A172 (cell line): ENCODE measurements at places on chromosomes 3 and 15.

- no peak for DNase-seq
Measured at GRCh38 chr3:140501770-140502364, 176.0 kb upstream of the TRIM42 start.

GRCh38 chr3:50617096-50617791 is at the start of gene MAPKAPK3:
Gene MAPKAPK3 (plus strand): TSS chr3:50617151. CDS start chr3:50617566, 415 bp downstream.
- no peak for DNase-seq

- no peak for DNase-seq
Measured at GRCh38 chr3:112128843-112129727, 4.0 kb downstream of the GCSAM start.

DNA sequence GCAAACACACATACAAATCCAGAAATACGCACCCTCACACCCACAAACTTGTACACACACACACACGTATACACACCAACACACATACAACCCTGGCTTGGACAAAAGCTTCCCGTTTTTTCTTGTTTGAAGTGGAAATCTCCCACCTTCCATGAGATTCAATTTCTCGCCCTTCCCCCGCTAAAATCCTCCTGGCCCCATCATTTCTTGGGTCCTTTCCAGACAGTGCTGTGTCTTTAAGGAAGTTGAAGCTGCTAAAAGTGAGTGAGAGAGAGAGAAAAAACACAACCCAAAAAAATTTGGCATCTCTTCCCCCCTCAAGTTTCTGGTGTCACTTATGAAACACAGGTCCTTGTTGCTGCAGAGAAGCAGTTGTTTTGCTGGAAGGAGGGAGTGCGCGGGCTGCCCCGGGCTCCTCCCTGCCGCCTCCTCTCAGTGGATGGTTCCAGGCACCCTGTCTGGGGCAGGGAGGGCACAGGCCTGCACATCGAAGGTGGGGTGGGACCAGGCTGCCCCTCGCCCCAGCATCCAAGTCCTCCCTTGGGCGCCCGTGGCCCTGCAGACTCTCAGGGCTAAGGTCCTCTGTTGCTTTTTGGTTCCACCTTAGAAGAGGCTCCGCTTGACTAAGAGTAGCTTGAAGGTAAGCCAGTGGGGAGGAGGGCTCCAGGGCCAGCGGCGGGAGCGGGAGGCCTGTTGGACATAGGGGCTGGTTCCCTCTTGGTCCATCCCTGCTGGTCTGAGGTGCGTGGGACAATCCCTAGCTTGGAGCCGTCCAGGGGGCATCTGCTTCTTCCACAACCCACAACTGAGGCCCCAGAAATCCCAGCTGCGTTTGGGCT is at the start of gene ISLR:
ISLR (plus strand) TSS at position 331 of the 839 bp plus-strand sequence. CDS start 1,149 bp downstream, outside the sequence.
- no peak for DNase-seq

DNA sequence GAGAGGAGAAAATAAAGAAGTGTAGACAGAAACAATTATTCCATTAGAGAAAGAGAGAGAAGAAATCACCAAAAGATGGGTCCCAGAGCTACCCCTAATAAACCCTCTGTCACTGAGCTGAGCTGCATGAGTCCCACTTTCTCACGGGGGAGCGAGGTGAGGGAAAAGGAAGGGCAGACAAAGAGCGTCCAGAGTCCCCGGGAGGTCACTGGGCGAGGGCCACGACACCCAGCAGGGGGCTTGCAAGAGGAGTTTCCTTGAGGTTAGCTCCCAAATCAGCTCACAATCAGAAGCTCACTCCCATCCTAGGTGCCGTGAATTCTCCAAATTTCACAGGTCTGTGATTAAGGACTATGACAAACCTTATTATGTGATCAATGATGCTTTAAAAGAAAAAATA is 62.3 kb downstream of the XXYLT1 start:
- no peak for DNase-seq

GRCh38 chr3:121482660-121483059 is 63.1 kb downstream of the POLQ start:
- peak; percentile 87 for DNase-seq

DNA sequence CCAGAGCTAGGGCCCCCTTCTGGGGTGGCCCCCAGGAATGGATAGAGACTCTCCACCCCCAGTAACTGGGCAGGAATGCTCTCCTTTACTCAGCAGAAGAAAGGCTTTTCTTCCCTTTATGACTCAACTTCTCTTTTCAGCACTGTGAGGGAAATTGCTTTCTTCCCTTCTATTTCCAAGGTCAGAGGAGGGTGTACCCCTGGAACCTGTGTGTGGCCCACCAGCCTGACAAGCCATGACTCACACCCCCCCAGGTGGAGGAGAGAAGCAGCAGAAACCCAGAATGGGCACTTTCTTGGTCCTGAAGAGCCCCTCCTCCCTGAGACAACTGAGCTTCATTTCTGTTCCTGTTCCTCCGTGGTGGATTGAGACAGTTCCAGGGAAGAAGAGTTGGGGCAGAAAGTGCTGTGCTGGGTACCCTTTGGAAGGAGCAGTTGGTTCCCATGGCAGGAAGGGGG is 2.7 kb upstream of the ANKRD63 start:
- no peak for DNase-seq

- DNase-seq: peak; percentile 30
Measured at GRCh38 chr3:19934098-19934566, at the start of gene EFHB. Gene EFHB (minus strand): TSS chr3:19934217. CDS start chr3:19934018, 199 bp downstream.

GRCh38 chr15:25766417-25766816 is 96.7 kb downstream of the ATP10A start:
- DNase-seq: no peak

- DNase-seq: peak; percentile 95
Measured at GRCh38 chr3:190003681-190004123, 117.0 kb downstream of the P3H2 start.

- DNase-seq: no peak
Measured at GRCh38 chr15:91193378-91193720, 93.3 kb downstream of the SV2B start.

DNA sequence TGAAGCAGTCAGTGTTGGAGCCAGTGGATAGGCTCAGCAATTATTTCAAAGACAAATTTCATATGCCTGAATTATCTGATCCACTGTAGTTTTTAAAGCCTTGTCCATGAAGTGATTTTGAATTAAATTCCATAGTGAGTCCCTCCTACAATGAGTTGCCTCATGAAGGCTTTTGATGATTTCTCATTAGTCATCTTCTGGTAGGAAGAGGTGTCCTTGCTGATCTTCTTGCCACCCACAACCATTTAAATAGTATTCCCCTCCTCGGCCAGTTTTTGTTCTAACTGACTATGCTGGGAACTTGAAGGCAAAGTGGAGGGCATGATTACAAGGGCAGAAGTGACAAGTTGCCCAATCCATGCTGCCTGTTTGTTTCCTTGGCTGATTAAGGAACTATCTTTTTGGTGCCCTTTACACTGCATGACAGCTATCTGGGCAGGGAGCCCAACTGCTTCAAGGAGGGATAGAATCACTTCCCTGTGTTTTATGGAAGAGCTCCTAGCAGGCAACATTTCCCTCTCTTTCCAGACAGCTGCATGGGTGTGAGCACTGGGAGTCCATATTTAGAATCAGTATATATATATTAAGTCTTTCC is 617.5 kb downstream of the ZPLD1 start:
- no peak for DNase-seq

GRCh38 chr3:139187154-139187553 is 142.5 kb upstream of the PRR23C start:
- no peak for DNase-seq

DNA sequence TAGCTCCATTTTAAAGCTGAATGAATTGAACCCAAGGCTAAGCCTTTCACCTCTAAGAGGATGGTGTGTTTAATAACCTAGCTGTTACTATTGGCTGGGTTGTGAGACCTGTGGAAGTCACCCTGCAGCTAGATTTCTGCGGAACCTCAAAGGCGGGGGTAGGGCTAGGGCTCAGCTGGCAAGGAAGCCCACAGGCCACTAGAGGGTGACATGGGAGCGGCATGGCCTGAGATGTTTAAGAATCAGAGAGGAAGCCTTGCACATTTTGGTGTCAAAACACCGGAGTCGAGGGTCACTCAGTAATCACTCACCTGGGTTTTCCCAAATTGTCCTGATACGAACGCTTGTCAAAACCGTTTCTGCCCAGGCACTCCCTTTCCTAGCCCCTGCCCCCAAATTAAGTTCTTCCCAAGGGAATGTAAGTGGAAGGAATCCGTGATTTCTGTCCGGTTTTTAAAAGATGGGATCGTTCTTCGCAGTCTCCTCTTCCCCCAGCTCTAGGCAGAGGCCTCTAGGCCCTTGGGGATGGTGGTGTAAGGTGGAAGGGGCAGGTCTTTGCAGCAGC is 3.8 kb upstream of the ACAD9 start:
- DNase-seq: peak; percentile 29

DNA sequence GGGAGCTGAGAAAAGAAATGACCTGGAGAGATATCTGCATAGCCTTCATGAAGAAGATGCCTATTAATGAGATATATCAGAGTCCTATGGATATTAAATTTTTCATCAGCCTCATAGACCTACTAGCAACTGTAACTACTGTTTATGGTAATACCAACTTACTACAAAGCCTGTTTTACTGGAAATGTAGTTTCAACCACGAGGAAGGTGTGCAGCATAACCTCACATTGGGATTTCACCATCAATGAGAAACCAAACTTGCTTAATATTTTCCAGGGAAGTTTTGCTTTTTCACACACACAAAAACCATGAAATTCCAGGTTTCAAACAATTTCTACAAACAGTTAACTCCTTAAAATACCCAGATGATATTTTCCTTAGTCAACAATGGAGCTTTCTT is 31.4 kb downstream of the FAM240A start:
- no peak for DNase-seq

DNA sequence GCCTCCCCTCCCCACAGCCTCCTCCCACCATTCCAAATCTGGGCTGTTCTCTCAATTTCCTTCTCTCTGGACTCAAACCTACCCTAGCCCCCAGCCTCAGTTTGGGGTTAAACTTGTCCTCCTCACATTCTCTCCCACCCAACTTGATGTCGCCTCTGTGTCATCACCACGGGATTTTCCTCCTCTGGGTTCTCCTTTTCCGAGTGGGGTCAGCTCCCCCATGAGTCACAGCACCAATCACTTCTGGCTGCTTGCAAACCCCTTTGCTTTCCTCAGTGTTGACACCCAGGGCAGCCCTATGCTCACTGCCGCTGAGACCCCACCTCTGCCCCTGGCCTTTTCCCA is 451 bp downstream of the CCR5AS start:
- DNase-seq: no peak

- DNase-seq: no peak
Measured at GRCh38 chr3:64067506-64068346, 44.4 kb upstream of the PSMD6 start.

DNA sequence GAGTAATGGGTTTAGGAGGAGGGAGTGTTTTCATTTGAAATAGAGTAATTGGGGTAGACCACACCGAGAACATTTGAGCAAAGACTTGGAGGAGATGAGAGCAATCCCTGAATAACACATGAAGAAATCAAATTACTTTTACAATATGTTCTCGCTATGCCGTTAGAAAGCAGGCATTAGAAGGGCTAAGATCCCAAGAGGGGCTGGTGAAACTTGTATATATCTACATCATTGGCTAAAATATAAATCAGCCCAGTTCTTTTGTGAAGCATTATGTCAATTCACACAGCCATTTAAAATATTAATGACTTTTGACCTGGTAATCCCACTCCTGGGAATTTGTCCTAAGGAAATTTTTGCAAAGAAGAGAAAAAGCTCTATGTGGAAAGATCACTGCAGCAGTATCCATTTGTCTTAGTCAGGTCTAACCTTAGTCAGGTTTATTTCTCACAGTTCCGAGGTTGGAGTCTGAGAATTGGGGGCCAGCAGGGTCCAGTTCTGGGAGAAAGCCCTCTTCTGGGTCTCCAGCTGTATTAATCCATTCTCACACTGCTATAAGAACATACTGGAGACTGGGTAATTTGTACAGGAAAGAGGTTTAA is 31.0 kb downstream of the CCDC32 start:
- no peak for DNase-seq

GRCh38 chr15:29686079-29686425 is 136.2 kb downstream of the TJP1 start:
- DNase-seq: no peak

DNA sequence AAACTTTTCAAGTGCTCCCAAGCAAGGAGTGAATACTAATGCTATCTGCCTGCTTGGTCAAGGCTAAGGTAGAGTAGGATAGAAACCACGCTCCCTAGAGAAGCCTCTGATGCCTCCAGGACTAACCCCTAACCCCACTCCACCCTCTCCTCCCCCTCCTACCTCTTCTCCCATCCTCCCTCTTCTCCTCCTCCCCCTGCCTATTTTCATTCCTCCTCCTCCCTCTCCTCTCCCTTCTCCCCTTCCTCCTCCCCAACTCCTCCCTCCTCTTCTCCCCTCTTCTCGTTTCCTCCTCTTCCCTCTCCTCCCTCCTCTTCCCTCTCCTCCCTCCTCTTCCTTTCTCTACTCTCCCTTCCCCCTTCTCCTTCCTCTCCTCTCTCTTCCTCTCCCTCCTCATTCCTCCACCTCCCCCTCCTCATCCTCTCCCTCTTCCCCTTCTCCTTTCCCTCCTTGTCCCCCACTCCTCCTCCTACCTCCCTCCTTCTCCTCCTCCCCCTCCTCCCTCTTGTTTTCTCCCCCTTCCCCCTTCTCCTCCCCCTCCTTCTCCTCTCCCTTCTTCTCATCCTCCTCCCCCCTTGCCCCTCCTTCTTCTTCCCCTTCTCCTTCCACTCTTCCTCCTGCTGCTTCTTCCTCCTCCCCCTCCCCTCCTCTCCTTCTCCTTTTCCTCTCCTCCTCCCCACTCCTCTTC is 12.8 kb upstream of the MEX3B start:
- no peak for DNase-seq

DNA sequence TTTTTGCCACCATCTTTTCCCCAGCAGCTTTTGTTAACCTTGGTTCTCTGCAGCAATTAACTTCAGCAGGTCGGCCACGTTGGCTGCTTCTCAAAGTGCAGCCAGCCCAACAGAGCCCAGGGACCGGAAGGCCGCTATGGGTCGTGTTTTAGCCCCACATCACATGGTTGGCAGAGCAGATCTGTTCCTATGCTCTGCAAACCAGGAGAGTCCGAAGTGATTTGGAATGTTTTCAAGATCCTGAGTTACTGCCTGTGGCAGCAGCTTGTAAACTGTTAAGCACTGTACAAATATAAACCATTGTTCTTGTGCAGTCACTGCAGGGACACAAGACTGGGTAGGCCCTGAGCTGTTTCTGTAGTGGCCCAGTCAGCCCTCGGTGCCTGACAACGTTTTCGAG is 69.6 kb upstream of the MYZAP start:
- no peak for DNase-seq

- no peak for DNase-seq
Measured at GRCh38 chr3:155034786-155035185, 45.3 kb upstream of the MME start.

DNA sequence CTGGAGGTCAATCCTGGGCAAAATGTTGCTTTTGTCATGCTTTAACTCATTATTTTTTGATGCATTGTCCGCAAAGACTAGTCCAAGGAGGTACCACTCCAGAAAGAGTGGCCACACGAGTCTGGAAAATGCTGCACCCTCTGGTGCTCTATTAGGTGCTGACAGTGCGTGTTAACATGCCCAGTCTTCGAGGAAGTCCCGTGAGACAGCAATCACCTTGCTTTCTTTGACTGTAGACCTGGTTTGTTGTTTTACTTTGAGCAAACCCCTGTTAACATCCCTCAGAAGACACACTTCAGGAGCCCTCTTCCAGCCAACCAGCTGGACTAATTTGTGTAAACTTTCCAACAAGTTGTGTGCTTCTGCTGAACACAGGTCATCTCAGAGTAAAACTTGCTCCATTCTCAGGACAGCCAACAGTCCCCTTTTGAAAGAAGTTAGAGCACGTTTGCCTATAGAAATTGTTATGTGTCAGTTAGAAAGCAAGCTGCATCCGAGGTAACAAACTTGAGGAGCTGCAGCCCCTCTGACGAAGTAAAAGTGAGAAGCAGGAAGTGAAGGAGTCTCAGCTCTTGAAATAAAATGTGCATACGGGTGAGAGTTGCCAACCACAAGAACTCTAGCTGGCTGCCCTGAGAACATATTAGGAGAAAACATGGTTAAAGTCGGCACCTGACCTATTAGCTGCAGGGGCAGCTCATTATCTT is 205.0 kb downstream of the LPP start:
- DNase-seq: no peak
